ENCODE measurements at places on chromosomes 4 and X.

GRCh38 chr4:138182838-138183426 is 59.2 kb downstream of the SLC7A11 start:
- peak; percentile 2 for DNase-seq

DNA sequence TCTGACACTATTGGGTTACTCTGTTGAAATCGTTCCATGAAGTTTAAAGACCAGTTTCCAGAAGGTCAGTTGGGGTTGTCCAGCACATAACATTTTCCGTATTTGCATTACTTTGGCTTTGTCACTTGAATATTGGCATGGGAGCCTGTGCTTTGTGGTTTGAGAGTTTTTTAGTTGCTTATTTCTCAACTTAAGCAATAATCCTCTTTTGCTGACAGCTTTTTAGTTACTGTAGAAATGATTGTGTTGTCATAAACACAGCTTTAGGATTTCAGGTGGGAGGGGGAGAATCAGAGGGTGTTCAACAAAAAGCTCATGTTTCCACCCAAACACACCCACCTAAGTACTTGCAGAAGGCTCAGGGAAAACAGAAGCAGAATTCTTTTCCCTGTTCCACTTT is 210.7 kb upstream of the TLL1 start:
- no peak for DNase-seq

GRCh38 chrX:21745756-21746155 is 12.2 kb downstream of the SMPX start:
- DNase-seq: no peak

DNA sequence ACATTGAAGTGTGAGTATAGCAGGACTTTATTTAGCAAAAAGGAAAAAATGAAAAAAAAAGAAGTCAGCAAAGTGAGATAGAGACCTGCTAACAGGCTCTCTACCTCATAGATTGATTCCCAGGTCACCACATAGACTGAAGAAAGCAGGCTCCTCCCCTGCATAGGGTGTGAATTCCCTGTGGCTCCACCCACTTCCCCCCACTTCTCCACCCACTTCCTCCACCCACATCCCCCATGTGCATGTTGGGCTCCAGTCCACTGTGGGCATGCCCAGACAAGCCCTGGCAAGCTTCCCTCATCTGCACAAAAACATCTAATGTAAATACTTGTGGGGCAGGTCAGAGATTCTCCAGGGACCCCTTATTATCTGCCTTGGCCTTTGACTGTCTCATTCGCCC is 97.8 kb downstream of the TMEM47 start:
- no peak for DNase-seq

- DNase-seq: no peak
These were observed 802.4 kb downstream of the TRIML1 start for GRCh38 chr4:188941524-188942119.

- DNase-seq: no peak
These were observed 287.7 kb downstream of the BMPR1B start for GRCh38 chr4:95045429-95045828.

GRCh38 chr4:183798301-183799253 is 106.5 kb upstream of the STOX2 start:
- DNase-seq: no peak

DNA sequence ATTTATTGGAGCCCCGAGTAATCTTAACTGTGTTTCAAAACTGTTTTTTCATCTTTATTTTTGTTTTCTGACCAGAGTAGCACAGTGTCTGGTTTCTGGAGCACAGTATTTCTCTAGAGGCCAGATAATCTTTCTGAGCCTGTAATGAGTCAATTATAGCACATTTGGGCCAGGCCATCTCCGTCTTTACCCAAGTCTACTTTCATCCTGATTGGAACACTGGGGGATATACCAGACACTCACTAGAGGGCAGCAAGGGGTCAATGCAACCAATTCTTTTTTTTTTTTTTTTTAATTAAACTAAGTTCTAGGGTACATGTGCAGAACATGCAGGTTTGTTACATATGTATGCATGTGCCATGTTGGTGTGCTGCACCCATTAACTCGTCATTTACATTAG is 282.0 kb downstream of the ARHGAP24 start:
- DNase-seq: no peak

- DNase-seq: no peak
These were observed 112.5 kb downstream of the NR3C2 start for GRCh38 chr4:148329751-148330150.

DNA sequence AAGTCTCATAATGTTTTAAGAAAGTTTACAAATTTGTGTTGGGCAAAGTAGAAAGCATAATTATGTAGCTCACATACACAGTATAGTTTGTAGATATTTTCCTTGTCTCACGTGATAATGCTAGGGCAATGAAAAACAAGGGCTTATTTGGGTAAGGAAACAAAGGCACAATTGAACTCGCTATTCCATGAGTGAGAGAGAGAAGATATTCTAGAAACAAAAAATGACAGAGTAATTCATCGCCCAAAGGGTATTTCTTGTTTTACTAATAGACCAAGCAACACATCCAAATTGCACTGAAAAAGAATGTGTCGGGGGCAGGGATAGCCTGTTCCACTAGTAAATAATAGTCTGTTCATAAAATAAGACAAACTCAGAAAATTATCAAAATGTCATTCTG is 3.6 kb upstream of the ASB11 start:
- DNase-seq: no peak

DNA sequence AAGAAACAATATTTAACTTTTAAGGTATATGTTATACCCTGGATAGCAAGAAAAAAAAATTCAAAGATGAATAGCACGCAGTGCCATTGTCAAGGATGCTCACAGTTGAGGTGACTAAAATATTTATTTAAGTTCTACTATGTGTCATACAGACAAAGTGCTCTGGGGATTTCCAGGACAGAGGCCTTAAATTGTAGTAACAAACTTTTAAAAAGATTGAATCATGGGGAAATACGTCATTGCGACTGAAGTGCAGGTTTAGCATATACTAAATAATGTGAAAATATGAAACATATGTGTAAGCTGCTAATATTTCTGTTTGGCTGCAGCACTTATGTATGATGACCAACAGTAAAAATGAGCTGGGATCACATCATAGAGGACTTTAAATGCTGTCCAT is 748.0 kb upstream of the PCDH7 start:
- DNase-seq: no peak

DNA sequence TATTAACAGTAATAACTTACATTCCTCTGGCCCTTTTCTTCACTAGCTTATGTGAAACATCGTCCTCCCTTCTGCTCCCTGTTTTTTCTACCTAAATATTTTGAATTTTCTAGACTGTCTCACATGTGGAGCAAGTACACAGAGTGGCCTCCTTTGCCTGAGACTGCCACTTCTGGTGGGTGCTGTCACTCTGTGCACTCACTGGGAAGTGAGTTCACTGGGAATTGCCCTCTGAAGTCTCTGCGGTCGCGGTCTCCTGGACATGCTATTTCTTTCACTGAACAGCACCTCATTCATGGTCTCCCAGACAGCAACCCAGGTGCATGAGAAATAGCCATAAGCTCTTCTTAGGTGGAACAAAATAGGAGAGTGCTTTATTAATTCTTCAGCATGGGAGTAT is 1179.7 kb upstream of the ADGRL3 start:
- DNase-seq: no peak

DNA sequence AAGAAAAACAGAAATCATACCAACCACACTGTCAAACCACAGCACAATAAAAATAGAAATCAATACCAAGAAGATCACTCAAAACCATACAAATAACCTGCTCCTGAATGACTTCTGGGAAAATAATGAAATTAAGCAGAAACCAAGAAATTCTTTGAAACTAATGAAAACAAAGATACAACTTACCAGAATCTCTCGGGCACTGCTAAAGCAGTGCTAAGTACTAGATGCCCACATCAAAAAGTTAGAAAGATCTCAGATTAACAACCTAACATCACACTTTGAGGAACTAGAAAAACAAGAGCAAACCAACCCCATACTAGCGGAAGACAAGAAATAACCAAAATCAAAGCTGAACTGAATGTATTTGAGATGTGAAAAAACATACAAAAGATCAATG is 33.2 kb downstream of the AWAT2 start:
- no peak for DNase-seq

DNA sequence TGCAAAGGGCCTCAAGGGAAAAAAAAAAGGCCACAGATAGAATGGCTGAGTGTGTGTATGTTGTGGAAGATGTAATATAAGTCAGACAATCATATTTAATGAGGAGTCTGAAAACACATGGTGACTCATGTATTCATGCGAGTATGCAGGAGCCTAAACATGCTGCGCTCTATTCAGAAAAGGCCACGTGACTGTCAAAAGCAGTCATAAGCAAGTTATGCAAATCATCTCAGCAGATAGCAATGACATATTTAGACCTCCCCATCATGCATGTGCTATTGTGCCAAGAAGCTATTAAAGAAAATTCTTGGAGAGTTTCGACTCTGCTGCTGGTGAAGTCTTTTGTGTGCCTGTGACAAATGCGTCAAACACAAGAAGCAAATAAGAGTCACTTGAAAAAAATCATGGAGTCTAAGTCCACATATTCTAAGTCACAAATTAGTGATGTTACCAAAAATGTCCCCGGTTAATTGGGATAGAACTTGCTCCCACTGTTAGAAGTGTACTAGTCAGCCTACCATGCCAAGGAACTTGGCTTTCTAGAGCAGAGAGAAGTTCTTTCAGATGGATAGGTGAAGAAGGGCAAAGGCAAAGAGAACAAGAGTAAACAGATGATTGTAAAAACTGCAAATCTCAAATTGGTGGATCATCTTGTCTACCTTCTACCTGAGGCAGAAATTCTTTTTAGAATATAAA is 5.0 kb downstream of the LNX1 start:
- no peak for DNase-seq

DNA sequence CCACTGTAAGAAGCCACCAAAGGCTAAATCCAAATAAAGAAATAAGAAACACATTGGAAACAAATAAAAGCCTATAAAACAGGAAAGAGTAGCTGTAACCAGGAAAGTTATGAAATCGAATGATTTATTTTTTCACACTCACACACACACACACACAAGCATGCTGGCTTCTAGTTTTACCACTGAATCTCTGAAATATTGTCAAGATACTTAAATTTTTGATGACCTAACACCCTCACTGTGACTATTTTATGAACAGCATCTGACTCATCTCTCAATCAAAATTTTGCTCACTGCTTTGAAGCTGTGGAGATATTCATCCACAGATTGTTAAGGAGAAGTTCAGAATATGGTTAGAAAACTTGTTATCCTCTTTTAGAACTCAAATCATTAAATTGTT is 13.9 kb upstream of the GABRB1 start:
- no peak for DNase-seq

DNA sequence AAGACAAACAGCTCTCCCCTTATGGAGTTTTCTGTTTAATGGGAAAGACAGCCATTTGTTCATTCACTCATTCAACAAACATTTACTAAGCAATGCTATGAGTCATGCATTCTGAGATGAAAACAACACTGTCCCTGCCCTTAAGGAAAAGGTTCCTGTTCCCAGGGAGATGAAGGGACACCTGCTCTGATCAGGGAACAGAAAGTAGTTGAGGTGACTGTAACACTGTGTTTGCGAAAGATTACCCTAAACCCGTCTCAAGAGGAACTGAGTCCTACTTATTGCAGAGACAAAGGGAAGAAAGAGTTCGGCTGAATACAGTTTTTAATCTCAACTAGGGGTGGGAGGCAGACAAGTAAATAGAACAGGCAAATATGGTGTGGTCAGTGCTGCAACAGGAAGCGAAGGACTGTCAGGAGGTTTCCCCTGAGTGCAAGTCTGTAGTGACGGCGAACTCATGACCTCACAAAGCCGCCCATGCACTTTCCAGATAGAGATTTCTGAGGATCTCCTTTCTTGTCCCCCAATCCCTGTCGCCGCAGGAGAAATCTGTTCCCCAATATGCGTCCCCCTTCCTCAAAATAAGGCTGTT is 712 bp downstream of the STX18 start:
- peak; percentile 38 for DNase-seq

DNA sequence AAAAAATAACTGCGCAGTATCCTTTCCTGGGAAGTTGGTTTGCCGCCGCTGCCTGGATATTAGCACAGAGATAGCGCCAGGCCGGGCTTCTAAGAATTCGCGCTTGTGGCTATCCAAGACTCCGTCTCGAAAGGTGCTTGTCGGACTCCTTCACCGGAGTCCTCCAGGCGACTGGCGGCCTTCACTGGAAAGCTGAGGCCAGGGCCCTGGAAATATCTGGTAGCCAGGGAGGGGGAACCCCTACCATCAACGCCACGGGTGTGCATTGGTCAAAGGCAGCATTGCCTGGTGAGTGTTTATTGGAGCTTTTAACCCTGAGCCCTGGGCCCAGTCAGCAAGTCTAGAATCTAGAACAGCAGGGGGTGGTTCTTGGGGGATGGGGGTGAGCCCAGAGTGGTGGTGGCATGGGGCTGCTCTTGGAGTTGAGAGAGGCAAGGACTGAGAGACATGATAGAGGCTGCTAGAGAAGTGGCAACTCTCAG is 577 bp upstream of the PIM2 start:
- DNase-seq: no peak

- DNase-seq: no peak
These were observed 84.3 kb upstream of the WDR1 start for GRCh38 chr4:10200869-10201268.

- no peak for DNase-seq
These were observed 96.3 kb downstream of the C4orf51 start for GRCh38 chr4:145776208-145776607.

DNA sequence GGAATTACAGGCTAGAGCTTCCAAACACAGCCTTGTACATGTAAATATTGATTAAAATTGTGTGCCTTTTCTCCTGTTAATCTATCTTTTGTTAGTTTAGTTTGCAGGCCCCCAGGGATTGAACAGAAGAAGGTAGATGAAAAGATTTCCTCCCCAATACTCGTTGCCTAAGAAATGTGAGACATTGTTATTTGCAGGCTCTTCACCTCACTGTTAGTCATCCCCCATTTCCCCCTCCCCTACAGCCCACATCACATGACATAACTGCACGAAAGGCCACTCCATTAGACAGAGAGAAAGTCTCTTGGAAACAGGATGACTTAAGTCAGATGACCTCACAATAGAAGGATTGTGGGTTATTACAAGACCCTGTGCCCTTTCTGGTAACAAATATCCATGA is 13.3 kb upstream of the MID1 start:
- DNase-seq: no peak

DNA sequence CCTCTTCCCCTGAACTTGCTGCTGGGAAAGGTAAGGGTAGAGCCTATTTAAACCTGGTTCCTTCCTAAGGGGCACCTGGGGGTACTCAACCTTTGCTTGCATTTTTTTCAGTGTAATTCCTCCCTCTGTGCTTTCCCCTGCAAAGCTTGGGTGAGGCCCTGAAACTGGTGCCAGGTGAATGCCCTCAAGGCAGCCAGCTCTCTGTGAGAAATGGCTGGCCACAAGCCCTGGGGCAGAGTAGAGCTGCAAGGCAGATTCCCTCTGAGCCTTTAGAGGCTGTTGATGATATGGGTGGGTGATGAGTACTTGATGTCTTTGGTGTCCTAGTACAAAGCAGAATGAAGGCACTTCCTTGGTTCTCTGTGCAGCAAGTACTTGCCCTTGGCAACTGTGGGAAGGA is 125.4 kb upstream of the DGKK start:
- no peak for DNase-seq
